ENCODE measurements at places on chromosomes 5 and 9.
A peak's percentile ranks its signal among the peaks of the same experiment; 100 is the strongest.

GRCh38 chr5:54738973-54739367 is 221.4 kb downstream of the SNX18 start:
- no peak for DNase-seq

DNA sequence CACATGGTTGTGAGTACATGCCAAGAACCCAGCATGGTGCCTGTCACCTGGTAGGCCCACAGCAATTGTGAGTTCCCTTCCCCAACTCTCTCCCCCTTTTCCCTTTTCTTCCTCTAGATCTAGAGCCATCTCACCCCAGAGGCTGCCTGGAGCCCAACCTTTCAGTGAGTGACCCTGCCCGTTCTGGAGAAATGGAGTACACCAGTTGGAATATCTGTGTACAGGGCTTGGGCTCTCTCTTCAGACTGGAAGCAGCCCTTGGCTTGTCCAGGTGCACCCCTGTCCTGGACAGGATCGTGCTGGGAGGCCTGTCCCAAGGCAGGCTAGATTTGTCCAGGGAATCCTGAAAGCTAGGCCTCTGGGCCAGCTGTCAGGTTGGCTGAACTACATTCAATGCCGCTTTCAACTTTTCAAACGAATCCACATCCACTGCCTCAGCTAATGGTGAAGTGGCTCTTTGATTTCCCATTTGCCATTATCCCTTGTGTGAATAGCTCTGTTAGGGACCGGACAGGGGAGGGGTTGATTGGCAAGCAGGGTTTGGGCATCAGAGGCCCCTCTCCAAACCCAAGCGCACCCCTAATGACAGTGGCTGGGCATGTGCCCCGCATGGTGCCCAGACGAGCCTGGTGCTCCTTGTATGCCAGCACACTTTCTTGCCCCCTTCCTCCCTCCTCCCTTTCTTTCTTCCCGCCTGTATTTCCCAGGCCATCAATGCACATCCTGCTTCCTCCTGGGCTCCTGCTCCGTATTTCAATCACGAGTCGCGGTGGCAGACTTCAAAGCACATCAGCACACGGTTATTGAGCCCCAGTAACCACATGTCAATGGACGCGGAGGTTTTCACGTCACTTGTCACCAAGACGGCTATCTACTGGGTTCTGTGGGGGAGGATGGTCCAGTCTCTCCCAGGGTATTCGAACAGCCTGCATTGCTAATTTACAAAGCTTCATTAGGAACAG is 211.2 kb downstream of the DAB2IP start:
- no peak for DNase-seq

GRCh38 chr5:178115136-178115813 is 1.9 kb downstream of the N4BP3 start:
- no peak for DNase-seq

DNA sequence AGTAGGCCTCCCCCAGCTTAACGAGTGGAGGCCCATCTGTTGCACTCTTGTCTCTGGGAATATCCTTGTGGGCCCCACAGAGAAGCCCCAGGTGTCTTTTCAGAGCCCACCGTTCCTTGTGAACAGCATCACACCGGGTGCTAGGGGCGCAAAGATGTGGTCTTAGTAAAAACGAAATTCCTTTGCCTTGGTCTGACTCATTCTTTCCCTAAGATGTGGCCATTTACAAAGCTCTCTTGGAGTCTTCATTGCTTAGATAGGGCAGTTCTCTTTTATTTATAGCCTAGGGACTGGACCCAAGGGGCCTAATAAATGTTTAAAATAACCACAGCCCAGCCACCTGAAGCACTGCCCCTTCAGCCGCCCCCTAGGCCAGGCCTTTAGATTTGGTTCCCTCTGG is 52.8 kb upstream of the RPL26L1 start:
- no peak for DNase-seq

DNA sequence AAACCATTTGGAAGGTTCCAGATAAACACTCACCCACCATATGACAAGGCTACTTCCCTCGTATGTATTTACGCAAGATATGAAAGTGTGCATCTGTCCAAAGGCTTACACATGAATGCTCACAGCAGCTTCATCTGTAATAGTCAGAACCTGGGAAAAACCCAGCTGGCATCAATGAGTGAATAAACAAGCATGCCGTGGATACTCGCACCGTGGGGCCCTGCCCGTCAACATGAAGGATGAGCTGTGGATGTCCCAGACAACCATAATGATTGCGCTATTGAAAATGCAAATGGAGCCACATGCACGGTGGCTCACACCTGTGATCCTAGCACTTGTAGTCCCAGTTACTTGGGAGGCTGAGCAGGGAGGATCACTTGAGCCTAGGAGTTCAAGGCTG is 60.6 kb upstream of the FCN1 start:
- no peak for DNase-seq

DNA sequence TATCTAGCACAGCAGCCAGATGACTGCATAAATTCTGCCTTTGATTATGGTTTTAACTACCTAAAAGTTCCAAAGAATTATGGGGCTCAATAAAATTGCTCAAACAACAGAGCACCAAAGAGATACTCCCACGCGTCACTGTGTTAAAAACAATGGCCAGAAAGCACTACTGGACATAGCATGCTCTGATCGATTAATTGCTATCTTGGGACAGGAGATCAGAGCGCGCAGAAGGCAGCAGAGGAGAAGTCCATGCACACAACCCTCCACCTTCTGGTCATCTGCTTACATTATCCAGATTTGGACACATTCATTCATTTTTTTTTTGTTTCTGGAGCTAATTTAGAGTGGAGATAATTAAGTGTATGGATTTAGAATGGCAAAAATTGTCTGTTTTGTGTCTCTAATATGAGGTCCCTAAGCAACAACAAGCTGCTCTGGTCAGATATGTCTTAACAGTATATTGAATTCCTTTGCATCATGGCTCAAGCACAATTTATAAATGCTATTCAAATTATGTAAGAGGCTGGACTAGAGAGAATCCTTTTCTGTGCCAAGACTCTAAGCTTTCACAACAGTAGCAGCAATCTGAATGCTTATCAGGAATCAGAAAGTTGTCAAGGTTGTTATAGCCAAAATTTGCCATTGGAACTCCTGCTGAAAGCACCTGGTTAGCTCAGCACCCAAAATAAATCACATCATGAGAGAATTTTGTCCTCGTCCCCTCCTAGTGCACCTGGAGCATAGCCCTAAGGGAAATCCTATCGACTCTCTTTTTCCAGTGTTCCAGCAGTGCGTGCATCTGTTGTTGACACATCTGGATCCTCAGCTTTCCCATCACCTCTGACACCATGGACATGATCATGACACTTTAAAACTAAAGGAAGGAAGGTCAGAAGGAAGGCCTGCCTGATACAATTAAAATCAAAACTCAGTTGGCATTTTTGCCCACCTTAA is 98.6 kb upstream of the HMHB1 start:
- no peak for DNase-seq

DNA sequence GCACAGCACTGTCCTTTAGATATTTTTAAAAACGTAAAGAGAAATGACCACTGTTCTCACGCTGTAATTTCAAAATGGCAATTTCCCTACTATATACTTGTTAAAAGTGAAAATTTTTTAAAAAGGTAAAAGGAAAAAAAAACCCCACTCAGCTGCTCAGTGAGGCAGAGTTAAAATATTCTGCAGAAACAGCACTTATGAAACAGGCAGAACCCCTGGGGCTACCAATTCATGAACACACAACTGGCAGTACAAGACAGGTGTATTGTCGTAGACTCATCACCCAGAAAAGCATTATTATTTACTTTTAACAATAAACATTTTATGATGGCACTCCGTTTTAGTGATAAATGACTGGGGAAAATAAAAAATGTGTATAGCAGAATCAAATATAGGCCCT is 1.5 kb upstream of the RASGRF2 start:
- DNase-seq, result no peak

DNA sequence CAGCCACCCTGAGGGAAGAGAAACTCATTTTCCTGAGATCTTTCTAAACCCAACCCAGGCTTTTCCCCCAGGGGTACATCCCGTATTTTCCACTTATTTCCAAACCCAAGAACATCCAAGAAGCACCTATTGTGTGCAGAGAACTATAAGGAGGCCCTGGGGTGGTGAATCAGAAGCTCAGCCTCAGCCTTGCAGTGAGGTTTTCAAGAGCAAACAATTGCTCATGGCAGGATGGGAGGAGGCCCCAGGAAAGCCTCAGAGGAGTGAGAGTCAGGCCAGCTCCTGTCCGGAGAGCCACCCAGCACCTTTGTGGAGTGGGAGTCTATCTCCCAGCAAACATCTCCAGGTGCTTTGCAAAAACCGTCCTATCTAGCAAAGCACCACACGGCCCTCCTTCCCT is 19.2 kb downstream of the NIPAL4 start:
- no peak for DNase-seq

GRCh38 chr5:66966439-66966838 is 230.2 kb downstream of the CD180 start:
- DNase-seq, result no peak

DNA sequence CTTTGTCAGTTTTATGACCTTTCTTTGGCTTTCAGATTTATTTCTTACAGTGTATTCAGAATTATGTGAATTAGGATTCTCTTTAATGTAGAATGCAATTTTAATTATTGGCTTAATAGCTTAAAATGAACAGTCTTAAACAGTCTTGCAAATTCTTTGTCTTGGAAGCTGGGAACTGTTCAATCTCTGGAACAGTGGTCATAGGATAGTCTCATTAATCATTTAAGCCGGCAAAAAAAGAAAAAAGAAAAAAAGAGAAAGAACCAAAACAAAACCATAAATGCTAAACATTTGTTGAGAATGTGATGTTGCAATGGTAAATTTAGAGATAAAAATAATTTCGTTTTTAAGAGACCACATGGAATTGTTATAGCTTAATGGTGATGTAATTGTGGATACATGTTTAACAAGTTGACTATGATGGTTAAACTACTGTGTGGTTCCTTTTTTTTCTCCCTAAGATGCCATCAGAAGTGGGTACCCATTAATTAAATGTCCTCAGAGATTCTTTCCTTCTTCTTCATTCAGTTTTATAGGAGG is 61.6 kb downstream of the NNT start:
- no peak for DNase-seq

- DNase-seq, result no peak
Measured at GRCh38 chr9:100340224-100340623, 12.5 kb downstream of the TEX10 start.

GRCh38 chr9:97632248-97632984 is 752 bp downstream of the TSTD2 start:
- peak; percentile 79 for DNase-seq

GRCh38 chr9:33868440-33868973 is 51.5 kb downstream of the UBE2R2 start:
- no peak for DNase-seq
